Activated CD8-positive, alpha-beta memory T cell treated with anti-CD3 and anti-CD28 coated beads for 1 hour (primary cell): ENCODE measurements at places on chromosomes 1 and 21.

- DNase-seq = no peak
These were observed 199.4 kb upstream of the EDN2 start for GRCh38 chr1:41683681-41684500.

DNA sequence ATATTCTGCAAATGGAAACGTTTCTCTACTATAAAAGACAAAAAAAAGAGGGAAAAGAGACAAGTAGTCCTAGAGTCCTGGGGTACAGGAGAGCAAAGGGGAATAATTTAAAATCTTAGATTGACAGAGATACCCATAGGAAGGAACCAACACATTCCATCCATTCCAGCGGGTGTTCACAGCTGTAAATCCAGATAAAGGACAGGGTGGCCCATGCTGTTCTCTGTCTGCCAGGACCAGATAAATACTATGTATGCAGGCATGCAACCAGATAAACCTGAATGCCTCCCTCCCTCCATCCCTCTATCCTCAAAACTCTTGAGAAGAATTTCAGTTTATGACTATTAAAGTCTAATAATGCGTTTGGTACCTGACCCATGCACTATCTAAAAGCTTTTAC, 131.8 kb downstream of the PTPN14 start:
- no peak for DNase-seq

DNA sequence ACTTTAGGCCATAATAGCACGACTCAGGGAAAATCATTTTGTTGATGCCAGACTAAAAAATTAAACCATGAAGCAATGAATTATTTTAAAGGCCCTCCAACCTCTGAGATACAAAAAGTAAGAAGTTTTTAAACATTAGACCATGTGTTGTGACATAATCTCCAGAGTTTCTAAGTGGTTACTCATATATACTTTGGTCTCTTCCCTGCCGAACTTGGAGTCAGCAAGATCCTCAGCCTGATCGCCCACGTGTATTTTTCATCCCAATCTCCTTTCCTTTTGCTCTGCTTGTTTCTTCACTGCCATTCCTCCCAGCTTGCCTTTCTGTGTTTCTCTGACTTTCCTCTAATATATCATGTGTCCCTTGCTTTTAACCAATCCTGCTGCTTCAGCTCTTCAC, 3.8 kb downstream of the ARV1 start:
- no peak for DNase-seq

- DNase-seq = no peak
These were observed 178.9 kb downstream of the PDE4B start for GRCh38 chr1:65971547-65971946.

- DNase-seq = no peak
These were observed 219.3 kb upstream of the GREM2 start for GRCh38 chr1:240831191-240831631.

- no peak for DNase-seq
These were observed 51.5 kb upstream of the RUNX3 start for GRCh38 chr1:24981631-24982005.

DNA sequence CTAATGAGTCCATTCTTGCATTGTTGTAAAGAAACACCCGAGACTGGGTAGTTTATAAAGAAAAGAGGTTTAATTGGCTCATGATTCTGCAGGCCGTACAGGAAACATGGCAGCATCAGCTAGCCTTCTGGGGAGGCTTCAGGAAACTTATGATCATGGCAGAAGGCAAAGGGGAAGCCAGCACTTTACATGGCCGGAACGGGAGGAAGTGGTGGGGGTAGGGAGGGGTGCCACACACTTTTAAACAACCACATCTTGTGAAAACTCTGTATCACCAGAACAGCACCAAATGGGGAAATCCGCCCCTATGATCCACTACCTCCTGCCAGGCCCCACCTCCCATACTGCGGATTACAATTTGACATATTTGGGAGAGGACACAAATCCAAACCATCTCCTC, 43.9 kb downstream of the NOS1AP start:
- DNase-seq = no peak

GRCh38 chr1:24018611-24019580, 38.8 kb upstream of the SRSF10 start:
- DNase-seq = no peak
